ENCODE measurements at places on chromosomes 1 and 21.
A peak's percentile ranks its signal among the peaks of the same experiment; 100 is the strongest.

GRCh38 chr1:172397221-172397620 is 23.3 kb upstream of the C1orf105 start:
- DNase-seq: no peak

DNA sequence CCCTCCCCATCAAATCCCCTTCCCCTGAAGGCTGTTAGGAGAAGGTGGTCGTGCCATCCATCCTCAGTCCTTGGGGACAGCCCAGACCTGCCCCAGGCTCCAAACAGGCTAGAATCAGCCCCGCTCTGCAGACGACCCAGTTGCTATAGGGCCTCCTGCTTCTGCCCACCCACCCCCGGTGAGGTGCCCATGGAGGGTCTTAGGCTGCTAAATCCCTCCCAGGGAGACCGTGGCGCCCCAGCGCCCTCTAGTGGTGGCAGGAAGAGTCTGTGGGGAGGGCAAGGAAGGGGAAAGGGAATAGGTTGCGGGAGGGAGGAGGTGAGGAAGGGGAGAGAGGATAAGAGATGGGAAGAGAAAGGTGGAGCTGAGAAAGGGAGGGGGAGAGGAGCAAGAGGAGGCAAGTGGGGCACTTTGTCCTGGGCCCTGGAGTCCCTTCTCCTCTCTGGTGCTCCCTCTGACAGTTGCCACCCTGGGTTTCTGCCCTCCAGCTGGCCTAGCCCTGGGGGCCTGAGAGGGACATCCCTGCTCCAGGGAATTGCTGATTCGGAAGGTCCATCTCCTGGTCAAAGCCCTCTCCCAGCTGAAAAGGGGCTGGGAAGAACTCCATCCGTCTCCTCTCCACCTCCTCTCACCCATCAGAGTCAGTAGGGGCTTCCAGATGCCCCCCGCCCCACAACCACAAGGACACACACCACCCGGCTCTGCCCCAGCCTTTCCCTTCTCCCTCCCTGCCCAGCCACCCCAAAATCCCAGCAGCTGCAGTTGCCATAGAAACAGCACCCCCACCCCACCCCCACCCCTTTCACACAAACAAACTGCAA is 55.4 kb downstream of the CAMK2N1 start:
- DNase-seq: peak; percentile 11

DNA sequence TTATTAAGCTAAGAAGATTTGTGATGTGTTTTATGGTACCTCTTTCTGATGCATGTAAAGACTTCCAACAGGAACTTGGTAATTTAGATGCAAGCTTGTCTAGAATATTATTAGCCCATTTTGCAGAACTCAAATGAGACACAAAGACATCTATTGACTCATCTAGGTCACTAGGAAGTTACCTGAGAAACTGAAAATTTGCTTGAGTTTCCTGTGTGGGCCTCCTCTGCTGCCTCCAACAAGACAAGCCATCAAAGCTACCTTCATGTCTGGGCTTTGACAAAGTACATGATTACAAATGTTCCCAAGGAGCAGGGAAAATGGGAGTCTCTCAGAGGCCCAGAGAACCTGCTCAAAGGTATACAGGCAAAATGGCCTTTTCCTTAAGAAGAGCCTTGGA is 5.6 kb downstream of the RUNX1 start:
- DNase-seq: no peak

- DNase-seq: no peak
Observed at GRCh38 chr21:41973427-41973831, 19.6 kb upstream of the C2CD2 start.

GRCh38 chr1:19478322-19478721 is 7.0 kb downstream of the CAPZB start:
- no peak for DNase-seq

DNA sequence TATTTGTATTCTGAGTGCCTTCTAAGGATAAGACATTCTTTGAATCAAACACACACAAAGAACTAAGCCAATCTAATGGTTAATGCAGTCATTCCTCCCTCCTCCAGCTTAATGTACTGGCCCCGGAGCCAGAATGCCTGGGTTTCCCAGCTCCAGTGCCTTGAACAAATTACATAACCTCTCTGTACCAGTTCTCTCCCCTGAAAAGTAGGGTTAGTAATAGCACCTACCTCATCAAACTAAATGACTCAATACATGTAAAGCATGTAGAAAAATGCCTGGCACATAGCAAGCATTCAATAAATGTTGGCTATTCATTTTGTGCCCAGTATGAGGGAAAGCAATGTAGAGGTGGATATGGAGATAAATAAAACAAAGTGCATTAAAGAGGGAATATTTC is 14.0 kb downstream of the C1orf52 start:
- DNase-seq: no peak

GRCh38 chr1:22139066-22139594 is 3.8 kb downstream of the WNT4 start:
- no peak for DNase-seq

DNA sequence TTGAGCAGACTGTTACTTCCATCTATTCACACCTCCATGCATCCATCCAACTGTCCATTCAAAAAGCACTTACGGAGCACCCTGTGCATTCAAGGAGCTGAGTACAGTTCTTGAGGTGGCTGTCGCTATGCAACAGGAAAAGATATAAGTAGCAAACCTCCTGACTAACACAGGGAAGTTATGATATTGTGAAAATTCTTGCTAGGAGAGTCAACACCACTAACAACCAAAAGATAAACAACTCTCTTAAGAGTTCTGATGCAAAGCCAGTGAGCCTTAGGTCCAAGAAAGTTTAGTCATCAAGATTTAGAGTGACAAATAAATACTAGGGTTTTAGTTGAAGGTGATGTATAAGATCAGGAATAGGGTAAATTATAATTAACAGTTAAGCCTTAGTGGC is 44.5 kb upstream of the TRIM45 start:
- DNase-seq: no peak

DNA sequence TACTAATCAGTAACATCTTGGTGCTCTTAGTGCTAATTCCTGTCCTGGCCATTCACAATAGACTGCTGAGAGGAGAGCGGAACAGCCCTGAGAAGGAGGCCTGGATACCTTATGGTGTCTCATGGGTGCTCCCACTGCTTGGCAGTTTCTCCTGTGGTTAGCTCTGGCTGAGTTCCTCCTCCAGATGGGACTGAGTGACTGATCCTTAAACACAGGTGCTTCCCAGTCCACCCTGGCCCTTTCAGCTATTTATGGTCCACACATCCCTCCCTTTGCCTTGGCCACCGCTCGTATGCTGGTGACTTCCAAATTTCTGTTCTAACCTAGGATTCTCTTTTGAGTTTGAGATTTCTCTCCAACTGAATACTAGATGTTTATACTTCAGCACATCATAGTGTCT is 157.0 kb upstream of the CACNA1E start:
- no peak for DNase-seq

DNA sequence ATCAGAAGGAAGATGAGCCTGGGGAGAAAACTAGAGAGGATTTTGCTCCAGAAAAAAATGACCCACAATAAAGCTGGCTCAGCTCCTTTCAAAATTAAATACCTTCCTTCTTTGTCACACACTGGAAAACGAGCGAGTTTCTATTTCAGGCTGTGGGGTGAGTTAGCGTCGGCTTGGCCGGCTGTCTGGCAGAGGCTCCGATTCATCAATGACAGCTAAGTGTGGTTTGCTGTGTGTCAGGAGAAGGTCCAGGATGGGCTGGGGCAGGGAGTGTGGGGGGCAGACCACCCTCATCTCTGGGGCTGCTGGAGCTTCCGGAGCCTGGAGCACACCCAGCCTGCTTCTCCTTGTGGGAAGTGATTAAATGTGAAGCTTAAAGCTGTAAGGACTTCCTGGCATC is 120.2 kb downstream of the ETS2 start:
- no peak for DNase-seq

DNA sequence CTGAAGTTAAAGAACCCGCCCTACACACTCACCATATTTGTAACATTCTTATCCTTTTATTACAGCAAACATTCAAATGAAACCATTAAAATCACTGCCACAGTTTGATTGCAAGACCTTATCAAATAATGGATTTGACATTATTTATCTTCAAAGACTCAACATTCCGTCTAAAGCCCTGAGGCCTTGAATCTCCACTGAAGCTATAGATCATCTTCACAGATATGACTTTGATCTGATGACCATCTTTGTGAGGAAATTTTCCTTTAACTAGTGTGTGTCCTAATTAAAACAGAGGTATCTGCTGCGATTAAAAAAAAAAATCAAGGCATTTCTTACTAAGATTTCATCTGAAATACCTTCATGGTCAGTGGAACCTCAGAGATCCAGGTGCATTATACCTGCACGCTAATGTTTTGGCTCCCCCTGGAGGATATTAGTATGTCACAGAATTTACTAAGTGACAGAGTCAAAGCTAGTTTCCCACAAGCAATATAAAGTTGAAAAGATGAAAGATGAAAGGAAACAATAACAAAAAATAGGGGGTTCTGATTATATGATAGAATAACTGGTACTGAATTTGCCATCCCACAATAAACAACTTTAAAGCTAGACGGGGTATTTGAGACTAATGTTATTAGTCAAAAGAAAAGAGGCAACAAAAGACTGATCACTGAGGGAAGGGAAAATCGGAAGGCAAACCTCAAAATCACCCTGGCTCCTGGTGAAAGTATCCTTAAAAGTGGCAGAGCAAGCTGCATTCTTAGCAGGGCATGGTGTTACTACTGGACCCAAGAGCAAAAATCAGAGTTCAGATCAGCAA is 923.4 kb downstream of the NCAM2 start:
- no peak for DNase-seq

DNA sequence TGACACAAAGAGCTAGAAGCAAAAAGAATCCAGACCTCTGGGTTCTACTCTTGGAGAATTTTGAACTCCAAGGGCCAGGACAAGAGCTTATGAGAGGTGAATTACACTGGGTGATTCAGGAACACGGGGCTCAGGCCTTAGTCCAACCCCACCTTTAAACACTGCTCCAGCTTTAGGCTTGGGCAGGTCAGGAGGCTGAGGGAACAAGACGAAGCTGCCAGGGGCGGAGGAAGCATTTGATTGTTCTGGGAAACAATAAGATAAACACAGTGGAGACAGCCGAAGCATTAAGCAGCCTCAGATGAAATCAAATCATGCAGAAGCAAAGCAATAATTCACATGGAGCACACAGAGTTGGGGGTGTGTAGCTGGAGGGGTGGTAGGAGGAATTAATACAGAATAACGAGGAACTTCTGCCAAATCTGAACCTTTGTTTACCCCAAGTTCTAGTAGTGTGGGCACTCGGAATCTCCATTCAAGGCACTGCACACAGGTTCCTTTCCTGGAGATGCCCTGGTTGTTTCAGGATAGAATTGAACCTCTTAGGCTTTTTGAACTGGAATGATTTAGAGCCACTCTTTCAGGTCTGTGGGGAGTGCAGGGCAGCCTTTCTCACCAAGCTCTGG is 93.2 kb downstream of the PLXNA2 start:
- DNase-seq: no peak

GRCh38 chr21:42760361-42760950 is 107.0 kb downstream of the PDE9A start:
- no peak for DNase-seq

- no peak for DNase-seq
Observed at GRCh38 chr1:218459450-218459849, 114.3 kb downstream of the TGFB2 start.

DNA sequence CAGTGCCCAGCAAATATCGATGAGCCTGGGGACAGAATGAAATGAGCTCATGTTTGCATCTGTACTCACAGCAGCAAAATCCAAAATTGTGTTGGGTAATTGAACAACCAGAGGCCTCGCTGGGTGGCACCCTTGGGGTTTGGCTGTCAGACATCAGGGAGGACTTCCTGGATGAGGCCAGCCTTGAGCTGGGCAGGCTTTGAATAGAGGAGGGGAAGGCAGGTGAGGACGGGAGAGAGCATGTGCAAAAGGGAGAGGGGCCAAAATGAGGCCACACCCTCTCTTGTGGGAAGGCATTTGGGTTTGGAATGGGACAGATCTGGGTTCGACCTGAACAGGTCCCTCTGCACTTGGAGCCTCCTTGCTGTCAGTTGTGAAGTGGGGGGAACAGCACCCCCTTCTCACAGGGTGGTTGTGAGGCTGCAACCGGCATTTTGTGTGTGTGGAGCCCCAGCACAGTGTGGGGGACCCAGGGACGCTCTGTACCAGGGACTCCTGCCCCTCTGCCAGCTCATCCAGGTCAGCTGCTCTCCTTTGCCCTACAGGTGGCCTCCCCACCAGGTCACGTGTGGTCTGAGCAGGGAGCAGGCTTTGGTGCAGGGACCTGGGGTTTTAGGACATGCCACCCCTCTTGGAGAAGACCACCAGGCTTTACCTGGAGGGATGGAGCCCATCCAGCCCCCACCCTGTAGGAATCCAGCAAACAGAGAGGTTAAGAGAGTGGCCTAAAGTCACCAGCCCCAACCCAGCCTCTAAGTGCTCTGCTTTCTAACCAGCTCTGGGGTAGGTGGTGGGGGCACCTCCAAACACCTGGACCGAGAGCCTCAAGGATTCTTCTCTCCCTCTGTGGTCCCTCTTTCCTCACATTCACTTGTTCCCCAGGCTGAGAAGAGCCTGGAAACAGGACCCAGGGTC is 521.8 kb downstream of the PTPRU start:
- no peak for DNase-seq

- DNase-seq: no peak
Observed at GRCh38 chr1:28971980-28972771, 57.8 kb downstream of the EPB41 start.

GRCh38 chr1:93015590-93015989 is 54.3 kb upstream of the DIPK1A start:
- no peak for DNase-seq

DNA sequence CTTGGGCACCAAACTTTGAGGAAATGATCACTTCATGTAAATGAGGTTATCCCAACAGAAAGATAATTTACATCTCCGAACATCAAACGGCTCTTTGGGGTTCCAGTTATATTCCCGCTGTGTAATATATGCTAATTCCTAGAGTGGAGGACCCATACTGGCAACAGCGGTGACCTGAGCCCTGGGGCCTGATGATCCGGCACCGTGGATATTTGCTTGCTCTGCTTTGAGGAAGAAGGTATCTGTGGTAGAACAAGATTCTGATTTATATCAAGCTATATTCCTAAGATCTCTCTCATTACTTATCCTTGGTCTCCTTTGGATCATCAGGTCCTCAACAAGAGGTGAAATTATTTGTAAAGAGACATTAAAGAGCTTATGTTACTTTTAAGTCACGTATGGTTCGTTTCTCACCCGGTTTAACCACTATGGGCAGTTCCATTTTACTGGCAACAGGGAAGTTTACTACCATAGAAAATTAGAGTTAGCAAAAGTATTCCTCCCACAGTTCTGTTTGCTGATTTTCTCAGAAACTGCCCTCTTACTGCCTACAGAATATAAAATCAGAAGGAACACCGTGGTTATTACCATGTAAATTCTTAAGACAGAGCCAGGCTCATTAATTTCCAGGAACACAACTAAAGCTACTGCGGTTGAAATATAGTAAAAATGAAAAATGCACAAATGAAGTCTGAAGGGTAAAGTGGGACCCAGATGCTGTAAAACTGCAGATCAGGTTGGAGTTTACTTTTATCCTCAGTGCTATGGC is 56.7 kb downstream of the MRPL39 start:
- DNase-seq: no peak

DNA sequence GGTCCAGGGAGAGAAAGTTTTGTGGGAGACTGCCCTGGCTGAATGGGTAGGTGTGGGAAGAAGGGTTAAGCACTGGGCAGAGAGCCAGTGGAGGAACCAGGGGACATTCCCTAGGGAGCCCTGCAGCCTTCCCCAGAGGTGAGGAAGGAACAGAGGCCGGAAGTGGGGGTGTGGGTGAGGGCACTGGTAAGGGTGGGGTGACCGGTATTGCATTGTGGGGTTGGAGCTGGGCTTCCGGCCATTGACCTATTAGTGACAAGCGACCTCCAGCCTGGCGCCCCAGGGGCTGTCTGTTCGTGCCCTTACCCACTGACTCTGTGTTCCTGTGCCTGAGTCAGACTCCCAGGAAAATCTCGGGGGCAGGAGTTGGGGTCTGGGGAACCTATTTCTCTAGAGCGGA is 3.5 kb upstream of the TSPAN1 start:
- DNase-seq: no peak
